ENCODE measurements at places on chromosomes 2 and 18. TPM values are rescaled to one million over a fixed set of nuclear protein-coding genes. Genes with fewer than 3 reads are reported as not detected.

STK17B gene
- 17.1 TPM for total RNA-seq

PARD3B gene
- 3.8 TPM for total RNA-seq

OSBPL1A gene
- 52.2 TPM for total RNA-seq

SLC16A14 gene
- 5.5 TPM for total RNA-seq

ASPRV1 gene
- total RNA-seq, result 0.12 TPM

C2orf66 gene
- total RNA-seq, result not detected

HAAO gene
- total RNA-seq, result not detected

C2orf68 gene
- total RNA-seq, result 37.0 TPM

HOXD9 gene
- total RNA-seq, result 9.5 TPM

CTAGE1 gene
- total RNA-seq, result not detected

ZCCHC2 gene
- 15.5 TPM for total RNA-seq

CCDC121 gene
- 3.7 TPM for total RNA-seq

FEV gene
- total RNA-seq, result not detected

DAW1 gene
- total RNA-seq, result 4.3 TPM

RAPGEF4 gene
- 3.3 TPM for total RNA-seq

ZEB2 gene
- 1.2 TPM for total RNA-seq

SPRED2 gene
- total RNA-seq, result 29.3 TPM

PARD6G gene
- 1.3 TPM for total RNA-seq

COA5 gene
- 68.5 TPM for total RNA-seq

KIAA2012 gene
- not detected for total RNA-seq

CLHC1 gene
- 3.3 TPM for total RNA-seq

TLX2 gene
- total RNA-seq, result not detected

PROKR1 gene
- total RNA-seq, result not detected

SCYGR4 gene
- total RNA-seq, result not detected

TMEM237 gene
- 37.5 TPM for total RNA-seq

SERPINB3 gene
- not detected for total RNA-seq

TNFRSF11A gene
- total RNA-seq, result 1.3 TPM

HOXD3 gene
- total RNA-seq, result 7.5 TPM

TSPYL6 gene
- not detected for total RNA-seq

PIEZO2 gene
- 2.8 TPM for total RNA-seq

CHRNG gene
- total RNA-seq, result not detected

MAP3K19 gene
- total RNA-seq, result not detected

ERFE gene
- total RNA-seq, result 39.5 TPM

ROCK1 gene
- 4.4 TPM for total RNA-seq

LHCGR gene
- not detected for total RNA-seq

SLC4A5 gene
- 0.84 TPM for total RNA-seq

KCNIP3 gene
- 1.0 TPM for total RNA-seq

MAIP1 gene
- 32.5 TPM for total RNA-seq

ANKRD29 gene
- total RNA-seq, result 0.17 TPM

SFTPB gene
- total RNA-seq, result not detected

SCN7A gene
- total RNA-seq, result not detected

MPP4 gene
- total RNA-seq, result not detected

GAL3ST2 gene
- not detected for total RNA-seq

CSRNP3 gene
- 0.75 TPM for total RNA-seq

COLEC11 gene
- total RNA-seq, result 5.2 TPM

LINC00305 gene
- total RNA-seq, result not detected

FKBP1B gene
- 8.2 TPM for total RNA-seq

G6PC2 gene
- not detected for total RNA-seq

CTIF gene
- 0.49 TPM for total RNA-seq

CNGA3 gene
- not detected for total RNA-seq

C2orf72 gene
- total RNA-seq, result 12.8 TPM

RAX gene
- total RNA-seq, result not detected

CETN1 gene
- not detected for total RNA-seq

ATOH8 gene
- total RNA-seq, result 7.5 TPM

DSC2 gene
- 0.81 TPM for total RNA-seq

PDCD1 gene
- not detected for total RNA-seq

TUBA4B gene
- not detected for total RNA-seq

Data from Caki2 (cell line).